ENCODE measurements at places on chromosomes 4 and X.

DNA sequence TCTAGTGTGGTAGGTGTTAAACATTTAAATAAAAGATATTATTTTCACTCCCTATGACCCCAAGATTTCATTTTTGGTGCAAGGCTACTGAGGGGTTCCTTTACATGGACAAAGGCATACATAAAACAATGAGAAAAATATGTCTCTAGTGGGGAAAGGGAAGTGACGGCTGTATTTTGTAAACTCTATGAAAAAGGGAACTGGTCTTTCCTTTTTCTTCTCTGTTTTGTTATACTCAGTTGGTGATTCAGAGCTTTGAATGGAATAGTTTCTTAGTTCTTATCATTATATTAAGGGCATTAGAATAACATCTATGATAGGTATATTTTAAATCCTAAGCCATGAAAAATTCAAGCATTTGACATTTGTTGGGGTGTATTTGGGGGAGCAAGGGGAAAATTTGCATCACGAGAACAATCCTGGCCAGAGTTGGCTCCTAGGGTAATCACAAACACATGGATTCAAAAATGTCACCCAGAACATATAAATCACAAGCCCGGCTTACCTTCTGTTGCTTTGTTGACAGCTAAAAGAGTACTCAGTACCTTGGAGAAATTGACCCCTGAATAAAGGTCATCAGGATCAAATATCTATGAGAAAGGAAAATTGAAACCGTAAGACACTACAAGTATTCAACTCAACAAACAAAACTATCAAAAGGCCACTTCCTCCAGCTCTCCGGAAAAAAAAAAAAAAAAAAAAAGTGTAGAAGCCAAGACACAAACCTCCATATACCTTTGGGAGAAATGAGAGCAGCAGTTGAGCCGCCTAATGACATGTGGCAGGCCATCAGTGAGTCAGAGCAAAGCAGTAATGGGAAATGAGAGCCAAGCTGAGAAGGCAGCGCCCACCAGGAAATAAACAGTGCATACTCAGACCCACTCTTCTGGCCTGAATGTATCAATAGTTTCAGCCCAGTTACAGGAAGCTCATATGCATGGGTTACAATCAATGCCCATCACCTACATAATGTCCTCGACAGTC lies 33.4 kb downstream of the ARHGEF6 start:
- DNase-seq = no peak

DNA sequence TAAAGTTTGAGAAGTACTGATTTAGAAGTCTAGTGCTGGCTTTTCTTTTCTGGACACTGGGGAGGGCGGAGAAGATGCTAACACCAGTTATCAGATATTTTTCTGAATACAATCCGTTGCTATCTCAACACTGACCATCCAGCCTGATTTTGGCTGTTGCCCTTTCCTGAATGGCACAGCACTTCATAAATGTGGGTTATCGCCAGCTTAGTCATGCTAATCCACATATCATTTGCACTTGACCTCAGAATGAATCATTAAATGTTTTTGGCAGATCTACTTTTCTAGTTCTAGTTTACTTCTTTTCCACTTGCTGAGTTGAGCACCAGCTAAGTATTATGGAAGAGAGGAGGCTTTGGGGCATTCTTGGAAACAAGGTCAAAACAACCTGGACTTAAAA lies 60.8 kb upstream of the ESX1 start:
- no peak for DNase-seq

- no peak for DNase-seq
Observed at GRCh38 chrX:78614264-78614663, 44.9 kb downstream of the RTL3 start.

- DNase-seq = no peak
Observed at GRCh38 chr4:85728464-85728863, 253.5 kb downstream of the ARHGAP24 start.

- no peak for DNase-seq
Observed at GRCh38 chrX:114508756-114509155, 75.1 kb upstream of the HTR2C start.

- DNase-seq = no peak
Observed at GRCh38 chr4:4871573-4872313, 12.3 kb downstream of the MSX1 start.

GRCh38 chr4:16492872-16493271 lies 266.6 kb upstream of the TAPT1 start:
- DNase-seq = no peak

DNA sequence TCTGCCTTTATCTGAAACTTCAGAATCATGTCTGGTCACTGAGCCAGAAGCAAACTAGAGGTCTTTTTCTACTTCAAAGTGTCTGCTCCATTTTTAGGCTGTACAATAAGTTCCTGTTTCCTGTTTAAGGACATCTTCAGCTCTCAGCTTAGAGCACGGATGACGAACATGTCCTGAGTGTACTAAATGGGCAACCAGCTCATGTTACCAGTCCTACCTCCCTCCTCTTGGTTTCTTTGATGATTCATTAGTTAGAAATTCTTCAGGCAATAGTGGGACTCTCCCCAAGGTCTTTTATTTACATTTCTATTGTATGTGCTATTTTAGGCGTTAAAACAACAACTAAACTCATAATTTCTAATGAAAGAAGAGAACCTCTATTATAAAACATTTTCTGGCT lies 58.0 kb downstream of the ENPEP start:
- DNase-seq = no peak

GRCh38 chrX:121356139-121356849 lies 308.9 kb downstream of the GLUD2 start:
- DNase-seq = no peak

- DNase-seq = peak; percentile 68
Observed at GRCh38 chr4:1193206-1194009, 21.0 kb upstream of the SPON2 start.

DNA sequence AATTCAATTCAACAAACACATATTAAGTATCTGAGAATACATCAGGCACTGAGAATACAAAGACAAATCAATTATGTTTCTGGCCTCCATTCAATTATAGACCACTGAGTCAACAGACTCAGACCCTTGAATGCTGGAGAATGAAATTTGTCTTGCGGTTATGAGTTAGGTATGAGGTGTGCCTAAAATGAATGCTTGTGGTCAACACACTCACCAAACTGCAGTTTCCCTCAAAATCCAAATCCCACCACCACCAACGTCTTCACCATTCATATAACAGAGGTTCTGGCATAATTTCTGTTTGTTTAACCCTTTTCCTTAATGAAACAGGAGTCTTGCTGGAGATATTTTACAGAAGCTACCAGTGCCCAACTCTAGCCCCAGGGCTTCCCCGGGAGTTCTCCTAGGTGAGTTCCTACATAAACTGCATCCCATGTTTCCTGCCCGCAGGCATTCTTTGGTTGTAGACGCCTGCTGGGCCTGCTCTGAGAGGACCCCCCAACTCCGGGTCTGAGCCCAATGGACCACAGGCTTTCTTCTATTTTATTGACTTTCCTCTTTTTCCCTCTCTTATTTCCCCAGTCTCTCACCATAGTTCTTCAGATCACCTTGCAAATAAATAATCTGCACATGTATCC lies 119.2 kb downstream of the DDX53 start:
- no peak for DNase-seq

DNA sequence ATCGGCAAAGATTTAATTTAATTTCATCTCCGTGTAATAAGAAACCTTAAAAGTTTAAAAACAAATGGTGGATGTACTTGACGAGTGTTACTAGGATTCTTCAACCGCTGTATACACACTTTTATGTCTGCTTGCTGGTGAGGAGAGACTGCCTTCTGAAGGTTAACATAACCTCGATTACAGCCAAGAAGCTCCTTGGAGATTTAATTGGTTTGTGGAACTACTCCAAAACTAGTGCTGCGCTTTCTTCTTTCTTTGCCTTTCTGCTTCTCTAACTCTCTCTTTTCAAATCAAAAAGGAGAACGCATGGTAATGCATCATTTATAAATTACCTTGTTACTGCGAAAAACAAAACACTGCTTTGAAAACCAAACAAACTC lies 109.0 kb downstream of the ANTXR2 start:
- DNase-seq = no peak

- DNase-seq = no peak
Observed at GRCh38 chr4:141730805-141731204, 94.4 kb downstream of the IL15 start.

- DNase-seq = peak; percentile 47
Observed at GRCh38 chrX:69152417-69152841, 12.8 kb downstream of the PJA1 start.

DNA sequence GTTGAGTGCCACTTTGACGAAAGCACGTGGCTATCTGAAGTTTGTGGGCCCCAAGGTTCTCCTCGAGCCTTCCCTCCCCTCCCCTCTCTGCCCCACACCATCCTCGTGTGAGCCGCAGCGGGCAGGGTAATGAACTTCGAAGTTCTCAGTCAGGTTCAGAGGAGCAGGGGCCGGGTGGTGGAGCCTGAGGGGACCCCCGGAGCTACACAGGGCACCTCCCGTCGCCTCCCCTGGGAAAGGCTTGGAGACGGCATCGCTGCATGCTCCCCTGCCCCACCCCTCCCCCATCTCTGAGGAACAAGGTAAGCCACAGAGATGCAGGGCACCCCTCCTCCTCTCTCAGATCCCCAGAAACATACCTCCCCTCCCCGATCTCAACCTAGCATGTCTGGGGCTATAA lies 2.8 kb upstream of the NKX1-1 start:
- DNase-seq = no peak

DNA sequence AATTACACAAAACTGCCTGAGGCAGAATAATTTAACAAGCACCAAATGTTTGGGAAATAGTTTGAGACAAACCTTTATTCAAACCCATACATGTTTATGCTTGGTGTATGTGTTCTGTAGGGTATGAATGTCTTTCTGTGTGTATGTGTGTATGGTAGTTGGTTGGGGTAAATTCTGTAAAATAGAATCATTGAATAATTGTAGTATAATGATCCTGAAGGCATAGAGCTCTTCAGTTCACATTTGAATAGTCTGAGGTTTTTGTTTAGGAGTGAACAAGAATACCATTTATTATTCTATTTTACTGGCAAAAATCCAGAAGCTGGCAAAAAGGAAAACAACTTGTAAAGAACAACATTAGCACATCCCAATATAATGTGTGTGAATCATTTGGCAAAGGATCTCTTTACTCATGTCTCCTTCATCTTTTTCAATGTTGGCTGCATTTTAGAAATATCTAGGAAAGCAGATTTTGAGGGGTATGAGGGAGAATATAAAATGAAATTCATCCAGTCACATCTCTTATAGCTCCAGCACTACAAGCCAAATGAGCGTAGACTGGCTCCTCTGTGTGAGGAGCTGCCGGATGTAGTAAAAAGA lies 360.0 kb downstream of the CHIC1 start:
- no peak for DNase-seq

DNA sequence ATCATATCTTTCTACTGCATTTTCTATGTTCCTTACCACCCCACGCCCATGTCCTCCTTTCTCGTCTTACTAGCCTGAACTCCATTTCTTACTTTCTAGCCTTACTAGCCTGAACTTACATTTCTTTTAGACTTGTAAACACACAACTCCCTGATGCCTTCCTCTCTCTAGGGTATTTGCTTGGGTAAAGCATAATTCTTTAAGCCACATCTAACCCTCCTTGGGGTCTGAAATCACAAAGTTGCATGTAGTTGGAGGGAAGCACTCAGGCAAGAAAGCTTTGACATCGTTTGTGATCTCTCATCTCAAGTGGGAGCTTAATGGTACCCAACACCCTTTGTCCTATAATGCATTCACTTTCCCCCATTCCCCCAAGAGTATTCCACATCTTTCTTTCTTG lies 124.4 kb downstream of the SPOCK3 start:
- no peak for DNase-seq

- DNase-seq = no peak
Observed at GRCh38 chr4:78749258-78749971, 26.7 kb upstream of the BMP2K start.

DNA sequence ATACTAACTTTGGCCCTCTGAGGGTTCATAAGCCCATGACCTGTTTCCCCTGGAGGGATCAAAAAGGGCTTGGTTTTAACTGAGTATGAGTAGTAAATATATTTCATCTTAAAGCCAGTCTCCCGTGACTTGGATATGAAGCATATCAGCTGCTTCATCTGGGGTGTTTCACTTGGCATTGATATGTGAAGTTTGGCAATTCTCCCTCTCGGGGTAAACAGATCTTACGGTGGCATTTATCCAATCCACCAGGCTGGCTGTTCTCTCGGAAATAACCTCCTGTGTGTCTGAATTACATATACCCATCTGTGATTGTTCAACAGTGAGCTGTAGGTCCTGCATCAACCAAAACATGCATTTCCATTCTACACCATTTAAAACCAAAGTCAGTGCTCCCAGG lies 130.7 kb downstream of the ADAM29 start:
- DNase-seq = no peak

DNA sequence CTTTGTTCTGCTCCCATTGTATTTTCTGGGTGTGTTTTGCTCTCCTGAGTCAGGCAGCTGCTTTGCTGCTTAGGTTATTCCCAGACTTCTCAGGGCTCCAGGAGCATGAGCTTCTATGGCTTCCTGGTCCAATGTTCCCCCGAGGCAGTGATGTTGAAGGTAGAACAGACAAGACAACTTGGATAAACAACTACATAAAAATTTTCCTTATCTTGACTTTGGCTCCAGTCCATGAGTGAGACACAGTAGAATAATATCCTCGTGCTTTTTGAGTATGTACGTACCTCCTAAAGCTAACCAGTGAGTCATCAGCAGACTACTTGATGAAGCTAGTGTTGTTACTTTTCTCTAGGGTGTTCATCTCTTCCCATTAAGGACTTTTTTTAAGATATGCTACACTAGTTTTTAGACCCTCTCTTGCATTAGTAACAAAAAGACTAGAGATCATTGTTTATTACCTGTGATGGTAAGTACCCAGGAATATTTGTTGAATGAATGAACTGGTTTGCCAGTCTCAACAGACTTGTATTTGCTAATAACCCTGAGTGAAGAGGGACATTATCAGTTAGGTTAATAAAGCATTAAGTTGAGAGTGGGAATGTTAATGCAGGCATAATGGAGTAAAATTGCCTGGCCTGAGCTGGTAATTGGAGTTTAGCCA lies 131.9 kb downstream of the FHIP1A start:
- no peak for DNase-seq

DNA sequence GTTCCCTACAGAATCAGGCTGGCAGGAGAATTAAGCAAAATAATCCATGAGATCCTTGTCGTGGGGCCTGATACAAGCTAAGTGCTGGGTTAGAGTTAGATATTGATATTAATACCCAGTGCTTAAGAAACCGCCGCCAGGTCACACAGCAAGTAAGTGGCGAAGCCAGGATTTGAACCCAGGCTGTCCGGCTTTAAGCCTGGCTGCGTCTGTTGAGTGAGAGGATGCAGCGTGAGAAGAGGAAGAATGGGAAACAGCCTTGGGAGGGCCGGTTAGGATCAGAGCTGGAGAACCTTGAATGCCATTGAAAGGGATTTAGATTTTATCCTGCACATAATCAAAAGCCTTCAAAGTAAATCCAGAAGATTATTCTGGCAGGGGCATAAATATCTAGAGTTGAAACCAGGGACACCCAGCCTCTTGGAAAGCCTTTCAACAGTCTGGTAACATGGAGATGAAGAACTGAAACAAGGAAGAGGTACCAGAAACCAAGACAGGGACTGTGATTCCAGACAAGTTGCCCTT lies 64.8 kb upstream of the HELT start:
- no peak for DNase-seq

DNA sequence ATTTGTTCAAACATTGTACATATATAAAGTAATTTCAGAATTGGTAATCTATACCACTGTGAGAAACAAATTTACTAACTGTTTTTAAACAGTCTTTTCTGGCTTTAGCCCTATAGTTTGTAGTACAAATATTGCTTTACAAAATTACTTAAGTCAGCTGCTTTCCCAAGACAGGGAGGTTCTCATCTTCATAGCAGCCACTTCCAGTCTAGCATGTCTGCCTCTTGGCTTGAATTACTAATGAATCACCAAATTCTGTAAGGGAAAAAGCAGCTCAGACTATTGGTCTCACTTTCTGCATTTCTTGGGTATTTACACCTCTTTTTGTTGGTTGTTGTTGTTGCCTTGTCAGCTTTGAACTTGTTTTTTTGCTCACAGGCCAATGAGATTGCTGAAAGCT lies 187.2 kb downstream of the NPFFR2 start:
- no peak for DNase-seq
